Activated CD4-positive, alpha-beta T cell treated with anti-CD3 and anti-CD28 coated beads, Interleukin-2, amount 50 U/mL, for 24 hours (primary cell): ENCODE measurements at places on chromosomes 7 and 10.

GRCh38 chr10:86931872-86932271 lies 25.5 kb downstream of the MMRN2 start:
- DNase-seq: no peak

DNA sequence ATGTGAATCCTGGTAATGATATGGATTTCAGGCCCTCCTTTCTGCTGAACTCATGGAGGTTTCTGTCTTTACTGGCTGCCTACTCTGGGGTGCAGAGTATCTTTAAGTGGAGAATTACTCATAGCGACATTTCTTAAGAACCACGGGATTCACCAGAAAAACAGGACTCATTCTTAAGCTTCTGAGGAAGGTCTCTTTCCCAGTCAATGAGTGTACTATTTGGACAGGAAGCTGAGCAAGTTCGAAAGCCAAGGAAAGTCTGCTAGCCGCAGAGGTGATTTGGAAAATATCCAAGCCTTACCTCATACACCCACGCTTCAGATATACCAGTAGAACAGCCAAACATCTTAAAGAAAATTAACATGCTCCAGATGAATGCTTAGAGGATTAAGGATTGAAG lies 377.6 kb upstream of the MYO3A start:
- no peak for DNase-seq

DNA sequence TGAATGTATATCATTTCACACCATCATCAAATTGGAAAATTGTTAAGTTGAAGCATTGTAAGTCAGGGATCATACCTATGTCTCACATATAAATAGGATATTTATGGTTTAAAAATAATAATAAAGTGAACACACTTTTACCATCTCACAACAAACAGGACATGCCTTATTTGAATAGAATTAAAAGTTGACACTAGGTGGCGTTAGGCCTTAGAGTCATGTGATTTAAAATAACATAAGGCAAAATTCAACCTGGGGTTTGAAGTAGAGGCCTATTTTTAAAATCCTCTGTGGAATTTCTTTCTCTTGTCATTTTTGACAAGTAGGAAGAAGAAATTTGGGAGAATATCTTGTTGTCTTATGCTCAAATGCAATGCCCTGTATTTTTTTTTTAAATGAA lies 184.7 kb upstream of the PCDH15 start:
- DNase-seq: no peak

- no peak for DNase-seq
These were observed 182.3 kb upstream of the CDCA7L start for GRCh38 chr7:22127835-22128527.

DNA sequence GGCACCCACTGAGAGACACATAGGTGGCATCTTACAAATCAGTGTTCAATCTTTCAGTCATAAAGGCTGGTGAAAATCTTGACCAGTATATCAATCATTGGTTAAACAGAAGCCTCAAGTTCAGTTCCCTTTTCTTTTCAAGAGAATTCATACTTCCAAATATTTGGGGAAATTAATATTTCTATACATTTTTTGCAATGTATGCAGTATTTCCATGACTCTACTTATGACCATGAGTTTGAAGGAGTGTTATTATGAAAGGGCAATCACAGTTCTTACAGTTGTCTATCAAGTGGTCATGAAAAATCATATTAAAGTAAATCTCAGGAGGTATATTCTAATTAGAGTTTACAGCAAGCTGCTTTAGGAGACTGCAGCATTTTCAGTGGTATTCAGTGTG lies 724.0 kb downstream of the ANKRD7 start:
- no peak for DNase-seq

GRCh38 chr7:70372768-70373515 lies 759.0 kb upstream of the GALNT17 start:
- no peak for DNase-seq
